ENCODE measurements at places on chromosomes 2 and 18. TPM values are rescaled to one million over a fixed set of nuclear protein-coding genes. Genes with fewer than 3 reads are reported as not detected.

DNA sequence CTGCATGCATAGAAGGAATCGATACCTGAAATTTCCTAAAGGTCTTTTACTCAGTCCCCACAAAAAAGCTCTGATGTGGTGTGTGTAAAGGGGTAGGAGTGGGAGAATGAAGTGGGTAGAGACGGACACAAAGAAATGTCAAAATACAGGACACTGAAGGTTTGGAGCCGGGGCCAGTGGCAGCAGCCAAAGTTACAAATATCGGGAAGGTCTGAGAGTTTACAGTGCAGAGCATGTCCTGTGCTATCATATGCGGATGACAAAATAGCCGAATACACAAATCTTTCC is 89.9 kb upstream of the STON1 start:
- DNase-seq: no peak

- no peak for DNase-seq
Measured at GRCh38 chr2:134257509-134257908, 3.6 kb downstream of the MGAT5 start.

GRCh38 chr2:79960519-79960918 is 344.0 kb downstream of the LRRTM1 start:
- no peak for DNase-seq

- DNase-seq: peak; percentile 50
Measured at GRCh38 chr2:1781291-1782080, 37.2 kb upstream of the PXDN start.

DNA sequence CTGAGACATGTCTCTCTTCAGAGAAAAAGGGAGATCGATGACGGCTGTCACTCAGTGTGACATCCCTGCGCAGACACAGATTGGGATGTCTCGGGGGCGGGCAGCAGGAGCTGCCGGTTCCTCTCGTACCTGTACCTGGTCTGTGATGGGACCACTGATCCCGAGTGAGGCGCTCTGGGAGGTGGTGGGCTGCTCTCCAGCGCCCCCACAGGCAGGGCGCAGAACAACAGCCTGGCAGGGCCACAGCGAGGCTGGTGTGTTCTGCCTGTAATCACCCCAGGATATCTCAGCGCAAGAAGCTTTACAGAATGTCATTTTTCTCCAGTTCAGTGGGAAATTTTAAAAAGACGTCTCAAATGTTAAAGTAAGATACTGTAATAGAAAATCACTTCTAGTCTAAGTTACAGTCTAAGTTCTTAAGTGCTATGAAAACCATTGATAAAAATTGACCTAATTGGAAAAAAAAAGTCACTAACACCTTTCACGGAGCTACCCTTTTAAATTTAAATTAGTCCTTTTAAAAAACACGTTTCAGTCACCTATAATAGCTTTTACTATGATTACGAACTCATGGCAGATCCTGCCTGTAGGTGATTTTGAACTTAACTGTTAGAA is 189.8 kb downstream of the SNTG2 start:
- DNase-seq: peak; percentile 39

GRCh38 chr2:217903859-217904613 is 98.8 kb downstream of the TNS1 start:
- DNase-seq: no peak

- DNase-seq: no peak
Measured at GRCh38 chr2:182594286-182594685, 121.8 kb upstream of the DNAJC10 start.

DNA sequence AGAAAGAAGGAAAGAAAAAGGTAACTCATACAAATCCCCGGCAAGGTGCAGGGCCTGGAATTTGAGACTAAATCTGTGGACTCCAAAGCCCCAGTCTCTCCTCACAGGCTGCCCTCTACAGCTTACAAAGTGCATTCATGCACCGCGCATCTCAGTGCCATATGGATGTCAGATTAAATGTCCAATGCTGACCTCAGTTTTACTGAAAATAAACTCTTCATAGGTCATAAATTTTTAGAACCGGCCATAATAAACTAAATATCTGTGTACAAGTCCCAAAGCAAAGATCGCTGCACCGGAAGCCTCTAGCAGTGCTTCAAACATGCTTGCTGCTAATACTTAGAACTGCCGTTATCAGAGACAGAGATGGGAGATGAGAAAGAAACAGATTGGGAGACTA is 17.7 kb downstream of the ST6GAL2 start:
- no peak for DNase-seq

Gene CROCC2
- total RNA-seq: not detected

Gene MOGAT1
- total RNA-seq: not detected

- no peak for DNase-seq
Measured at GRCh38 chr18:67771271-67771670, 254.8 kb upstream of the DSEL start.

Gene NT5C1B
- not detected for total RNA-seq

- no peak for DNase-seq
Measured at GRCh38 chr2:200092235-200092634, 136.9 kb downstream of the MAIP1 start.

DNA sequence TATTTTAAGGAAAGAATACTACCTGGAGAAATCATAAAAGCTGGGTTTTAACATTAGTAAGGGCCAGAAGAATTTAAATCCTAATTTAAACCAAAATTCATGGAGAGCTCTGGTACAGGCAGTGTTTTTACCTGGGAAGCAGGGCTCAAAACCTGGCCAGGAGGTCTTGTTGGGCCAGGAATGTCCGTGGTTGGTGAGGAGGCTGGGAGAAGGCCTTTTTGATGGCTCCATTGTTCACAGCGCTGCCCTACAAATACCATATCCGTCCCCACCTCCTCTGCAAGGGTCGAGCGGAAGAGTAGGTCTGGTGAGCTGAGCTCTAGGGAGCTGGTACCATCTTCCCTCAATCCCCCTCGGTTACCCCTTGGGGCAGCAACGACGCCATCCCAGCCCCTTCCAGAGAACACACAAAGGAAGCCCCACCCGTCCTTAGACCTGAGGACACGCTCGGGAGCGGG is 10.9 kb upstream of the HOXD1 start:
- DNase-seq: no peak

Gene SPP2
- total RNA-seq: not detected

GRCh38 chr2:144466637-144467036 is 53.3 kb downstream of the ZEB2 start:
- no peak for DNase-seq

DNA sequence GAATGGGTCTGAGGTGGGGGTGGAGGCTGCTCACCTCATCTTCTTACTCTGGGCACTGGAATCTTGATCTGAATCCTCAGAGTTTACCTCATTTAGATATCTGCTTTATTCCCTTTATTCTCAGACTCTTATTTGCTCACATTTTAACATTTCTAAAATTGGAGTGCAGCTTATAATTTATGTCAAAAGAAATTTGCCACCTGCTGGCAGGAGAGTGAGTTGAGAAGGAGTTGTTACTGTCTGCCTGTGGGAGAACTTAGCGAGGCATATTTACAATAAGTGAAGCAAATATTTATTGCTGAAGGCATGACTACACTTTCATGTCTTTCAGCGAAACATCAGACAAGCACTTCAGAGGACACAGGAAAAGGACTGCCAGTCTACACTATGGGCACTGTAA is 16.4 kb upstream of the KIAA2012 start:
- no peak for DNase-seq

GRCh38 chr2:95719473-95720060 is 127.8 kb downstream of the TRIM43 start:
- DNase-seq: no peak

DNA sequence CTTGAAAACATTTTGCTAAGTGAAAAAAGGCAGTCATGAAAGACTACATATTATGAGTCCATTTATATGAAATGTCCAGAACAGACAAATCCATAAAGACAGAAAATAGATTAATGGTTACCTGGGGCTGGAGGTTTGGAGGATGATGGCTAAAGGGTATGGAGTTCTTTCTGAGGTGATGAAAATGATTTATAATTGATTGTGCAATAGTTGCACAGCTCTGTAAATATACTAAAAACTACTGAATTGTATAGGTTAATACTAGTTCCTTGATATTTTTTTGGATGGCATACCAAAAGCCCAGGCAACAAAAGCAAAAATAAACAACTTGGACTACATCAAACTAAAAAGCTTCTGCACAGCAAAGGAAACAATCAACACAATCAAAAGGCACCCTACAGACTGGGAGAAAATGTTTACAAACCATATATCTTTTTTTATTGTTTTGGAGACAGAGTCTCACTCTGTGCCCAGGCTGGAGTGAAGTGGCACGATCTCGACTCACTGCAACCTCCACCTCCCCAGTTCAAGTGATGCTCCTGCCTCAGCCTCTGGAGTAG is 21.5 kb downstream of the SOS1 start:
- DNase-seq: no peak

DNA sequence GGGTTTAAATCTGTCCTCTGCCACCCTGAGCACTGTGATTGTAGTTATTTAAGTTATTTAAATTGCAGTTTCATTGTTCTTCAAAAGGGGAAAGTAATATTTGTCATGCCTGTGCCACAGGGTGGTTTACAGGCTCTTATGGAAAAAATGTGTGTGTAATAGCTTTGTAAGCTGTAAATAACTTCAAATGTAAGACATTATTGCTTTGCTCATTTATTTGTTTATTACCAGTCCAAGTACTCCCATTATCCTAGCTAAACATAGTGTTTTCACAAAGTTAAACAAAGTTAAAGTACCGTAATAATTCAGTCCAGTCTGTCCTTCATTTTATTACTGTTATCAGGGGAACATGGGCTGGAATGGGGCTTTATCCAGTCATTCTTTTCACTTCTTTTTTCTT is 43.4 kb upstream of the IGFBP2 start:
- DNase-seq: no peak

- DNase-seq: no peak
Measured at GRCh38 chr2:210562091-210562490, 5.7 kb downstream of the CPS1 start.

GRCh38 chr2:28271231-28271918 is 121.3 kb upstream of the FOSL2 start:
- DNase-seq: no peak

Gene FAM210A
- 28.6 TPM for total RNA-seq

- DNase-seq: peak; percentile 27
Measured at GRCh38 chr2:33275689-33276444, 200.6 kb upstream of the RASGRP3 start.

GRCh38 chr2:222102575-222103349 is 196.0 kb downstream of the PAX3 start:
- no peak for DNase-seq

Gene PRADC1
- total RNA-seq: 32.3 TPM

DNA sequence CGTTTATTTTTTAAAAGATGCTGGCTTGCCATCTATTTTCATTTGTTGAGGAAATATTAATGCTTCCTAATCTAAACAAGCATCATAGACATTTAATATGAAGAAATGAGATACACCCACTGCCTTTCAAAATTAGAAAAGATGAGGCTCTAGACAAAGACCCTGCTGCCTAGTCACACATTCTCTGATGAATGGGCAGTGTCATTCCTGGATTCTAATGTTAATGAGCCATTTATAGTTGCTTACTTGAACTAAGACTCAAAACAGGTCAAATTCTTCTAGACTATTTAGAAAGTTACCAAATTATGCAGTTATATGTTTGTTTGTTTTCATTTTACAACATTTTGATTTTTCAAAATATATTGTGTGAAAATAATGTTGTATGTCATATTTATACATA is 237.6 kb downstream of the CDH7 start:
- DNase-seq: no peak

- DNase-seq: no peak
Measured at GRCh38 chr2:214839464-214839863, 30.0 kb upstream of the BARD1 start.

Gene ASB18
- total RNA-seq: not detected

Gene ELOA2
- total RNA-seq: not detected

- DNase-seq: no peak
Measured at GRCh38 chr2:177295484-177295883, 31.0 kb upstream of the NFE2L2 start.

GRCh38 chr2:234403751-234404150 is 93.1 kb downstream of the ARL4C start:
- DNase-seq: no peak

GRCh38 chr2:182379241-182379640 is 47.6 kb downstream of the PDE1A start:
- no peak for DNase-seq

DNA sequence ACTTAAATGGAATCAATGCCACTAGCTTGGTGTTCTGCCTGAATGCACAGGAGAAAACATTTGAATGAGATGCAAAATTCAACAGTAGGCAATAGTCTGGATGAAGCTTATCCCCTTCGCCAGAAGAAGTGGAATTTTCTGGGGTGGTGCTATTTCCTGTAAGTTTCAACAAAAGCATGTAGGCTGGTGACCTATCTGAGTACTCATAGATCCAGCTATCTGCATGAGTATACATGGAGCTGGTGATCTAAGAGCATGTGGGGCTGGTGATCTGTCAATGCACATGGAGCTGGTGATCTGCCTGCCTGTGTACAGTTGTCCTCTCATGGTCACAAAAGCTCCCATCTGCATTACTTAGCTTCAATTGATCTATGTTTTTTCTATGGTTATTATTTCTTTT is 71.2 kb downstream of the SLC9A4 start:
- DNase-seq: no peak

Gene RAB6D
- not detected for total RNA-seq

Gene ATP9B
- total RNA-seq: 16.3 TPM

GRCh38 chr2:234674781-234675201 is 177.9 kb upstream of the ARL4C start:
- DNase-seq: no peak

DNA sequence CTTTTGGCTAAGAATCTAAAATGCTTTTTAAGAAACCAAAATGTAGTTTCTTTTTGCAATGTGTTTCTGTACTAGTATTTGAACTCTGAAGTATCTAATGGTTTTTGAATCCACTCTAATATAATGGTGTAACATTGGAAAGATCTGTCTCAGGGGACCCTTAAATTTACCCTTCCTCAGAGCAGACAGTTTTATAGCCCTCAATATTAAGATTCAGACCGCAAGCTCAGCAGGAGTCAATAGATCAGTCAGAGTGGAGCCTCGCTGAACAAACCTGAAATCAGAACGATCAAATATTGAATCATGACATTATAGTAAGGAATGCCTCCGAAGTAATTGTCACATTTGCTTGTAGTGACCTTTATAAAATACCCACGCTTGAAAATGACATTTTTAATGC is 18.3 kb downstream of the SGPP2 start:
- DNase-seq: no peak

DNA sequence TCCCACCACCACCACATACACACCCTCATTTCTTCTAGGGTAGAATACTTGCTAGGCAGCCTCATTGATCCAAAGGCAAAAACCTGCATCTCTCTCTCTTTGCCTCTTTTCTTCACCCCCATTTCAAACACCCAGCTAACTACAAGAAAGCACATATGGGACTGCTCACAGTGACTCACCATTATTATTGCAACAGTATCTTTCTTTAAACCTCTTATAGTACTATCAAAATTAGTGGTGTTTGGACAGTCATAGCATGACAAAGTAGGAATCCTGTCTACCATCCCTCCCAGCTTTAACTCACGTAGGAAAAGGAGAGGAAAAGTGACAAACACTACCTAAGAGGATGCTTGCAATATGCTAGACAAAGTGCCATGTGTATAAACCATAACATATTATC is 422.5 kb upstream of the CRIM1 start:
- DNase-seq: no peak

- no peak for DNase-seq
Measured at GRCh38 chr2:65802298-65802942, 370.0 kb upstream of the SPRED2 start.

GRCh38 chr2:157662401-157662800 is 33.7 kb upstream of the ACVR1C start:
- DNase-seq: no peak
